ENCODE measurements at places on chromosomes 6 and 20.

DNA sequence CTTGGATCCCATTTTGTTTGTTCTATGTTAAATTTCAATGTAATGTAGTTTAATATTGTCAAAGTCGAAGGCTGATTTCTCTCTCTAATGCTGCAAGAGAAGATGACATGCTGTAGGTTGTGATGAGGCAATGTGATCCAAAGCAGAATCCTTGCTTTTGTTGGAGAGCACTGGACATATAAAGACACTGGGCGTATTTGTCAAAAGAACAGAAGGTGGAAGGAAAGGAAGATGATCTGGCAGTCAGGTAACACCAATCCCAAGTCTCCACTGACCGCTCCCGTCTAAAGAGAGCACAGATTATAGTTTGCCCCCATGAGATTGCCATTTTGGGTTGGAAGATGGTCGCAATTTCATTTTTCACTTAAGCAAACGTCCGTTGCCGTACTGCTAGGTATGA lies 935 bp upstream of the RFX6 start:
- no peak for DNase-seq

DNA sequence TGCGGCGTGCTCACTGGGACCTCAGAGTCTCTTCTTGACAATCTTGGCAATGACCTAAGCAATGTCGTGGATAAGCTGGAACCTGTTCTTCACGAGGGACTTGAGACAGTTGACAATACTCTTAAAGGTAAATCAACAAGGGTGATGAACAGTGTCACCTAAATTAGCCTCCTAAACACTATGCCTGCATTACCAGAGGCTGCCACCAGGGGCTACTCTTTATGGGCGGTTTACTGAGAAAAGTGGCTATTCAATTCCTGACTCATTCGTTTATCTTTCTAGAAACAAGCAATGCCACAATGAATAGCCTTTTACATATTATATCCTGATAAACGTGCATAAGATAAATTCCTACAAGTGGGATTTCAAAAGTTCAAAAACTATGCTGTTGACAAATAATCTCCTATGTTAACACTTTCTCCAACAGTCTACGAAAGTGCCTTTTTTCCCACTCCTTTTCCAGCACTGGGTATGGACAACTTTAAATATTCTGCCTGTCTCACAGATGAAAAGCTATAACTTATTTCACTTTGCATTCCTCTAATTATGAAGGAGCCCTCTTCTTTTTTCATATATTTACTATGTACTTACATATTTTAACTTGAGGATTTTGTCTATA lies 1.3 kb downstream of the BPIFA2 start:
- no peak for DNase-seq

DNA sequence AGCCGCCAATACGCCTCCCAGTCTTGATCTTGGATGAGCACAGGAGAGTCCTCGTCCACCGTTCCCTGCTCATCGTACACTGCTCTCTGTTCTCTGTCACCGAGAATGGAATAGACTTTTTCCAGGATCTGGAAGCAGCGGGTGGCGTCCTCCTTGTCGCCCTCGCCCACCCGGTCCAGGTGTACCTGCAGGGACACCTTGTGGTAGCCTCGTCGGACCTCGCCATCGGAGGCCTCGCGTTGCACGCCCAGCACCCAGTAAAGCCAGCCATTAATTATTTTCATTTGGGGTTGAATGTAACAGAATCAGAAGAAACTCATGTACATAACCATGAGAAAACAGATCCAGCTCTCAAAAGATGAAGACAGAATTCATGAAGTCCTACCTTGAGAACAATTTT lies 59.9 kb downstream of the JAG1 start:
- no peak for DNase-seq

DNA sequence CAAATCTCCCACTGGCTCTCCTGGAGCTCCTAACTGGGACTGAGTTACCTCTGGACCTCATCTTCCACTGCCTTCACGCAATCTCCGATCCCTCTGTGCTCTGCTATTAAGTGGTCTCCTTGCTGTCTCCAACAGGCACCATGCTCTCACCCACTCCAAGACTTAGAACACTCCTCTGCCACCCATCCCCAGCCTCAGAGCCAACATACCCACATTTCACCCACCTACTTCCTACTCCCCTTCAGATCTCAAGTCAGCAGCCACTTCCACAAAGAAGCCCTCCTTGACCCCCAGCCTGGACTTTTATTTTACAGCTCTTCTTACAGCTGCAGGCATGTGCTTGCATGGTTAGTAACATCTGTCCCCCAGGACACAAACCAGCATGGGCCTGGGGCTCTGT lies 29.6 kb upstream of the NOL4L start:
- no peak for DNase-seq

- DNase-seq, result no peak
Observed at GRCh38 chr6:42624601-42625000, 60.8 kb downstream of the UBR2 start.

DNA sequence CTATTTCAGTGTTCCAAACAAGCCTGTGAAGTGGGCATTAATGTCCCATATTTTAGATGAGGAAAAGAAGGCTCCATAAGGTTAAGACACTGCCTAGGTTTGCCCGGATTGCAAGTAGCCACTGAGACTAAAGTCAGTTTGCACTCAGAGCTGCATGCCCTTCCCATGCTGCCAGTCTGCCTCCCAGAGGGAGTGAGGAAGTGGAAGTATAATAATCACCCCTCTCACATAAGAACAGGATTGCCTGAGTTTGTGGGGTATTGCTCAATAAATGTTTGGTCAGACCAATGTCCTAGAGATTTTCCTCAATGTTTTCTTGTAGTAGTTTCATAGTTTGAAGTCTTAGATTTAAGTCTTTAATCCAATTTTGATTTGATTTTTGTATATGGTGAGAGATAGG lies 43.9 kb upstream of the CLIC5 start:
- DNase-seq, result no peak

- no peak for DNase-seq
Observed at GRCh38 chr20:25466846-25467245, 59.4 kb downstream of the GINS1 start.

DNA sequence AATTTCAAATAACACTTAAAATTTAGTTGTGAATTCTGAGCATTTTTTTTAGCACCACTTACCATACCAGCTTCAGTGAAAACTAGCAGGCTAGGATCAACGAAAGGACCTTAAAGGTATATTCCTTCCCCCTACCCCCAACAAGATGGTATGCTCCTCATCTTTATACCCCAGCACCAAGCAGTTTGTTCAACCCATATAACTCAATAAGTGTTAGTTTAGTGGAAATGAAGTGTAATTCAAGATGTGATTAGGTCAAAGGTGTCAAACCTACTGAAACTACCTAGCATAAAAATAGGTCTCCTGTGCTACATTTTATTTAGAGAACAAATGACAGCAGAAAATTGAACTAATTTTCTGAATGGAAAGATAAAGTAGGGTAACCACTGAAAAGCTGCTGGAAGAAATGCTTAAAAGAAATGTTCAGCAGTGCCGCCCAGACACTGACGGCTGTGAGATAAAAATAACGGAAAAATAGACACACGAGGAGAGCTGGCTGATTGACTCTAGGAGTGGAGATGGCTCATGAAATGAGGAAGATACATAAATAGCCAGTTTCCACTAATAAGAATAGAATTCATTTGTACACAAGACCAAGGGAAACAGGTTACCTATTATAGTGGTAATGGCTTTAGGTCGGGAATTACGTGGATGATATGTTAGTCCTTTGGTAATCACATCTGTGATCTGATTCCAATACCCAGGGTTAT lies 94.8 kb downstream of the IPCEF1 start:
- no peak for DNase-seq

DNA sequence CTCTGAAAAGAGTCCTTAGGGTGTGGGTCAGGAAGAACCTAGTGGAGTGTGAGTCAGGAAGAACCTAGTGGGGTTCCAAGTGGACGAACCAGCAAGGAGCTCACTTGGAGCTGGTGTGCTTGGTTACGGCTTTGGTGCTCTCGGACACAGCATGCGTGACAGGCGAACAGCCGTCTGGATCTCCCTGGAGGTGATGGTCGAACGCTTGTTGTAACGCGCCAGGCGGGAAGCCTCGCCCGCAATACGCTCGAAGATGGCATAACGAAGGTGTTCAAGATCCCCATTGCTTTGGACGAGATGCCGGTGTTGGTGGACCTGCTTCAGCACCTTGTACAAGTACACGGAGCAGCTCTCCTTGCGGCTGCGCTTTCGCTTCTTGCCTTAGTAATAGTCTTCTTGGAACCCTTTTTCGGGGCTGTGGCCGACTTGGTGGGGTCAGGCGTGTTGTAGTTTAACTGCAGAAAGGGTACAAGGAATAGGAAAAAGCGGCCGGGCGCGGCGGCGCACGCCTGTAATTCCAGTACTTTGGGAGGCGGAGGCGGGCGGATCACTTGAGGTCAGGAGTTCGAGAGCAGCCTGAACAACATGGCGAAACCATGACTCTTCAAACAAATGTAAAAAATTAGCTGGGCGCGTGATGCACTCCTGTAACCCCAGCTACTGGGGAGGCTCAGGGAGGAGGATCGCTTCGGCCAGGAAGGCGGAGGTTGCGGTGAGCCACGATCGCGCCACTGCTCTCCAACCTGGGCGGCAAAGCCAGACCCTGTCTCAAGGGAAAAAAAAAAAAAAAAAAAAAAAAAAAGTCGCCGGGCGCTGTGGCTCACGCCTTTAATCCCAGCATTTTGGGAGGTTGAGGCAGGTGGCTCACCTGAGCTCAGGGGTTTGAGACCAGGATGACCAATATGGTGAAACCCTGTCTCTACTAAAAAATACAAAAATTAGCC lies 48.0 kb downstream of the OR2B2 start:
- peak; percentile 65 for DNase-seq

- DNase-seq, result no peak
Observed at GRCh38 chr6:31048099-31048498, 37.8 kb downstream of the MUC22 start.

GRCh38 chr6:74731204-74731603 lies 474.6 kb downstream of the COL12A1 start:
- DNase-seq, result no peak

- DNase-seq, result no peak
Observed at GRCh38 chr6:8066108-8066507, 1.9 kb upstream of the BLOC1S5 start.

- no peak for DNase-seq
Observed at GRCh38 chr20:910870-911770, 5.0 kb downstream of the ANGPT4 start.

DNA sequence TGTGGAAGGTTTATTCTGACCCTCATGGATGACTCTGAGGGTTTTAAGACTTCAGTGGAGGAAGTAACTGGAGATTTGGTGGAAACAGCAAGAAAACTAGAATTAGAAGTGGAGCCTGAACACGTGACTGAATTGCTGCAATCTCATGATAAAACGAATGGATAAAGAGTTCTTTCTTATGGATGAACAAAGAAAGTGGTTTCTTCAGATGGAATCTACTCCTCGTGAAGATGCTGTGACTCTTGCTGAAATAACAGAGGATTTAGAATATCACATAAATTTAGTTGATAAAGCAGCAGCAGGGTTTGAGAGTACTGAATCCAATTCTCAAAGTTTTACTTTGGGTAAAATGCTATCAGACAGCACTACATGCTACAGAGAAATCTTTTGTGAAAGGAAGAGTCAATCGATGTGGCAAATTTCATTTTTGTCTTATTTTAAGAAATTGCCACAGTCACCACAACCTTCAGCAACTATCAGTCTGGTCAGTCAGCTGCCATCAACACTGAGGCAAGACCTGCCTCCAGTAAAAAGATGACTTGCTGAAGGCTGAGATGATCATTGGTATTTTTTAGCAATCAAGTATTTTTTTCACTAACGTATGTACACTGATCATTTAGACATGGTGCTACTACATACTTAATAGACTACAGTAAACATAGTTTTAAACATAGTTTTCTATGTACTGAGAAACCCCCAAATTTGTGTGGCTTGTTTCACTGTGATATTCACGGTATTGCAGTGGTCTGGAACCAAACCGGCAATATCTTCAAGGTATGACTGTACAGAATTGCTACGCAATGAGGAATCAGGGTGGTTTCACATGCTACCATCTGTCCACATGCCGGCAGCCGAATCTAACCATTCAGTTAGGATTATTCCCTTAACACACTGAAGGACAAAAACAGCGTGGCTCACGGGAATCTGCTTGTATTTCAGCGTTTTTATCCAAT lies 149.0 kb downstream of the MYB start:
- peak; percentile 60 for DNase-seq

GRCh38 chr6:3762359-3762758 lies 10.8 kb upstream of the PXDC1 start:
- DNase-seq, result no peak

DNA sequence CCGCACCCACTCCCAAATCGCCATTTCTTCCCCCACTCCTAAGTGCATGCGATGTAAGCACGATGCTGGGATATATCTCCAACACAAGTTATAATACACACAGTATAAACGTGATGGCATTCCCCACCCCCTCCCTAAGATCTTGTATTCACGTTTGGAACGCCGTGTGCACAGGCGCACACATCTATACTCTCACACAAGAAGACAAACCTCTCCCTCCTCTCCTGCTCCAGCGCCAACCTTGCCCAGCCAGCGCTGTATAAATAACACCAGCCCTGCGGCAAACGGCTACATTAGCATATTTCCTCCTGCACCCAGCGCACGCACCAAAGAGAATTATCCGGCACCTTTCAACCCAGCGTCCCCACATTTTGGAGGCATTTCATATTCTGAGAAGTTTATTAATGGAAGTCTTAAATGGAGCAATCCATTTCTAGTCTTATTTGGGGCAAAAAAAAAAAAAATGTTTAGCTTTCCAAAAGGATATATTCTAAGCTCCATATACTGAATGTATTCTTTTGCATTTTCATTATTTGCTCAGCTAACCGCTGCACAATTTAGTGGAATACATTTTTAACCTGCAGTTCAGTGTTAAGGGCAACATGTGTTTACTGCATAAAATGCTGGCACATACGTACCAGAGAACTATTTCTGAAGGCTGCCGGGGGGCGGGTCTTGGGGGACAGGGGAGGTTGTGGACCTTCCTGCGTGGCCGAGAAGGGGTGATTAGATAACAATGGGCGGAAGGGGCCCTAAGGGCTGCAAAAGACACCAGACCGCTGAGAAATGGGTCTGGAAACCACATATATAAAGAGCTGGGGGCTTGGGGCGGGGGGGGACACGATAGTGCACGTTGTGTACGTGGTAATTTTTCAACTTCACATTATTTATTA lies 1.1 kb upstream of the SLC22A23 start:
- no peak for DNase-seq

GRCh38 chr6:41376176-41376575 lies 40.8 kb downstream of the NCR2 start:
- DNase-seq, result no peak

DNA sequence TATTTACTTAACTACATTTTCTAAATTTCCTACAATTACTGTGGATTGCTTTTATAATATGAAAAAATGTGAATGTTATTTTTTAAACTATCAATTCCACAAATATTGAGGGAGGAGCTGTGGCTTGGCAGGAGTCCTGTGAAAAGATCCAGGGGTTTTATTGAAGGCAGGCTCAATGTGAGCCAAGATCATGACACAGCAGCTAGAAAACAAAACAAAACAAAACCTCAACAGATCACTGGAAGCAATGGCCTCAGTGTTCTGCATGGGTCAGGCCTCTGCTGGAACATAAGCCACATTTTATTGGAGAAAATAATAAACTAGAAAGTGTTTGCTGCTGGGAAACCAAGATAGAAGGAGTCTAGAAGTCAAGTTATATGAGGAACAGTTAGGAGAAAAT lies 19.4 kb upstream of the RCAN2 start:
- no peak for DNase-seq

GRCh38 chr6:112839525-112839961 lies 492.4 kb downstream of the RFPL4B start:
- no peak for DNase-seq

- no peak for DNase-seq
Observed at GRCh38 chr6:134482593-134483270, 164.8 kb upstream of the SGK1 start.

All from GM06990 (cell line).